Activated naive CD4-positive, alpha-beta T cell (primary cell): ENCODE measurements at places on chromosomes 6 and 20.

DNA sequence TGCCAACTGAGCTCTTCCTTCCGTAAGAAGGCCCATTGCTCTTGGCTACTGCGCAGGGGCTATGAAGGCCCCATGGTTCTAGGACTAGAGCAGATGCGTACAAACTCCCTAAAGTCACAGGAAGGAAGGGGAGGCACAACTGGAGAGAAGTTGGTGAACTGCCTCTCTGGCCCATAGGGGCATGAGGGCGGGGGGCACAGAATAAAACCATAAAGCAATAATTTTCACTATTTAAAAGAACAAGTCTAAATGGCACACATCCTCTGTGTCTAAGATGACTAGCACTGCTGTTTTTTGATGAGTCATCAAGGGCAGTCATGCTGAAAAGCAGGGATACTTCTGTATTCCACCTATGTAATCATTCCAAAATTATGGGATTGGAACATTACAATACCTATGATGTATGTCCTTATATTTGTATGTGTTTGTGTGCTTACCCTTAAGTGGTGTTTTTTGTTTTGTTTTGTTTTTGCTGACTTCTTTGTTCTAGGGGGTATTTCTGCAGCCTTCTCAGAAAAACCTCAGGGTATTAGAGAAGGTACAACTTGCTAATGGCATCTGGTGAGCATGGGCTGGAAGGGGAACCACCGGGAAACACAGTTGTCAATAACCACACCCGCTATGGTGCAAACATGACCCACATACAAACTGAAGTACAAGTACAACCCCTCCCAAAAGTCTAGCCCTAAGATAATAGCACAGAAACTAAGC is 36.9 kb downstream of the B4GALT5 start:
- DNase-seq: no peak

- DNase-seq: no peak
These were observed 34.2 kb downstream of the CEP162 start for GRCh38 chr6:84193114-84193708.

DNA sequence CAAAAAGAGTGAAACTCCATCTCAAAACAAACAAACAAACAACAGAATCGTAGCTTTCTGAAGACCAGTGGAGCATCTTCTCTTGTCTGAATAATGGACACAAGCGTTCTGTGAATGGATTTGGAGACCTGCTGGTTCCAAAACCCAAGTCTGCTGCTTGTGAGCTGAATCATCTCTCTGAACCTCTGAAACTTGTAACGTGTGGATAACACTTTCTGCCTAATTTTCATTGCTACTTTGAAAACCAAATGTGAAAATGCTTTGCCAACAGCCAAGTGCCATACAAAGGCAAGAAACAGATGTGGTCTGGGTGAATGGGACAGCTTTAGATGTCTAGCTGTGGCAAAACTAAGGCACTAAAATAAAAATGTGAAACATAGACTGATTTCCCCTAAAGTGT is 44.3 kb downstream of the PHACTR1 start:
- DNase-seq: no peak

DNA sequence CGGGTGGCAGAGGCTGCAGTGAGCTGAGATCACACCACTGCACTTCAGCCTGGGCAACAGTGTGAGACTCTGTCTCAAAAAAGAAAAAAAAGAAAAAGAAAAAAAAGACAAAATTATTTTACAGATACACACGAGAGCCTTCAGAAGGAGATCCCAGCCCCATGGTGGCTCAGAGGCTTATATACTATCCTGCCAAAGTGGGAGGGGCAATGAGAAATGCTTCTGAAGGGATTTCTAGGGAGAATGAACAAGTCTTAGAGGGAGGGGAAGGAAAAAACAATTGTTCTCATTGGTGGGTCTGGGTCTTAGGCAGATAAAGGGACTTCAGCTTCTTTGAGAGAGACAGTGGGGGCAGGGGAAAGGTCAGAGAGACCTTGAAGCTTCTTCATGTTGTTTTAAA is 76.8 kb downstream of the BANF2 start:
- no peak for DNase-seq

GRCh38 chr20:19451231-19451922 is 238.9 kb downstream of the SLC24A3 start:
- DNase-seq: no peak

GRCh38 chr6:28490205-28490890 is 25.2 kb downstream of the GPX6 start:
- DNase-seq: no peak

DNA sequence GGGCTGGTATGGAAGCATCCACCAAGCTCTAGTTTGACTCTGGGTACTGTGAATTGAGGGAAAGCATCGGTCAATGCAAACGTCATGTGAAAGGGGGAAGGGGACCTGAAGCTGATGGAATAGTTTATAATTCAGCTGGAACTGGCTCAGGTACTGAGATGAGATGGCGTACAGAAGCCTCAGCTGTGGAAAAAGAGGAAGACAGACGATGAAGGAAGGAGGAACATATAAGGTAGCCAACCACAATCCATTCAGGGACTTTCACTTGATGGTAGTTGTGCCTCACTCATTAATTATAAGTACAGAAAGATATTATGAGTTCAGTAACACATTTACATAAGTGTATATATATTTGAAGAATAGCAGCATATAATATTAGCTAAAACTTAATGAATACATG is 2.7 kb downstream of the CALHM5 start:
- DNase-seq: no peak

GRCh38 chr6:73081955-73082354 is 143.3 kb downstream of the KHDC1L start:
- no peak for DNase-seq

- no peak for DNase-seq
These were observed 296.3 kb downstream of the OGFRL1 start for GRCh38 chr6:71584712-71585436.

- DNase-seq: no peak
These were observed 470.5 kb downstream of the COL12A1 start for GRCh38 chr6:74735304-74735703.

GRCh38 chr6:25196464-25196863 is 82.7 kb upstream of the CARMIL1 start:
- DNase-seq: no peak

DNA sequence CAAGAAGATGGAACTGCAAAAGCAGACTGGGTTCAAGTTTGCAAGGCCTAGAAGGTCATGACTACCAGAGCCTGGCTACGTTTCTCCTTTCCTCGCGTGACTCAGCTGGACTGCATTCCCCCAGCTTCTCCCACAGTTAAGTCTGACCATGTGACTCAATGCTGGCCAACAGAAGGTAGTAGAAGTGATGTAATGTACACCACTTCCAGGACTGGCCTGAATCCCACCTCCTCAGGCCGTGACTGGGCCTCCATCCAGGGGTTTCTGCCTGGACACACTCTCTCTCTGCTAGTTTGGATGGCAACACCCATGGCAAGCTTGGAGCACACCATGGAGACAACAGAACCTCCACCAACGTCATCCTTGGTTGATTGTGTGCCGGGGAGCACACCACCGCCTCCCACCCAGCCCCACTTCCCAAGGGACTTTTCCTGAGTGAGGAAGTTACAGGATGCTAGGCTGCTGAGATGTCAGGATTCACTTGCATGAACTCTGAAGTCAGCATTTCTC is 112.0 kb upstream of the CDYL start:
- no peak for DNase-seq

- DNase-seq: no peak
These were observed 23.0 kb upstream of the RBPJL start for GRCh38 chr20:45283551-45284057.

DNA sequence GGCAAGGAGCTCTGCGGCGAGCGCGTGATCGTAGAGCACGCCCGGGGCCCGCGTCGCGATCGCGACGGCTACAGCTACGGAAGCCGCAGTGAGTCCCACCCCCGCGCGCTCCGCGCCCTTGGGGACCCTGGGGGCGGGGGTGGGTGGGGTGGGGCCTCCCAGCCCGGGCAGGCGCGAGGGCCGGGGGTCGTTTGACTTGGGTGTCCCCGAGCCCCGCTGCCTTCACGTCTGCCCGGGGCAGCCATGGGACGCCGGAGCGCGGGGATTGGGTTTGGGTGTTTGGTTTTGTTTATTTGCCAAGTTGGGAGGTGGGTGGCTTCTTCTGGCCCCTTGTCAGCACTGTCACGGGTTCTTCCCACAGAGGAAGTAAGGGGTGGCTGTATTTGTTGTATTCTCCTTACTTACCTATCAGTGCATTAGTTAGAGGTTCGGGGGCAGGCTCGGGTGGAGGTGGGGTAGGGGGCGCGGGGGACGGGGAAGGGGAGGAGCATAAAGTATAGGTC is 777 bp downstream of the SRSF6 start:
- no peak for DNase-seq

- DNase-seq: no peak
These were observed 572 bp upstream of the ZDHHC14 start for GRCh38 chr6:157380458-157380778.

DNA sequence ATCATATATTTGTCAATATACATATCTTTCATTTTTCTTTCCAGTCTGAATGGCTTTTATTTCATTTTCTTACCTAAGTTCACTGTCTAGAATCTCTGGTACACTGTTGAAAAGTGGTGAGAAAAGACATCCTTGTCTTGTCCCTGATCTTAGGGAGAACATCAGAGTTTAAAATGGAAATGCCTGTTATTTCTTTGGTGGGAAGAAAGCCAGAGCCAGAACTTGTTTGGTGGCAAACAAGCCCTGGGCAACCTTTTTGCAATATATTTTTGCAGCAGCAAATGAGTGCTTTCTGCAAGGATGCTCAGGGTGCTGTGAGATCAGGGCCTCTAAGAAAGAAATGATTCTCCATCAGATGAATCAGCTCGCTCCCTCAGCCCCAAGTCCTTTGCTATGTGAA is 156.6 kb downstream of the RALGAPA2 start:
- DNase-seq: no peak

DNA sequence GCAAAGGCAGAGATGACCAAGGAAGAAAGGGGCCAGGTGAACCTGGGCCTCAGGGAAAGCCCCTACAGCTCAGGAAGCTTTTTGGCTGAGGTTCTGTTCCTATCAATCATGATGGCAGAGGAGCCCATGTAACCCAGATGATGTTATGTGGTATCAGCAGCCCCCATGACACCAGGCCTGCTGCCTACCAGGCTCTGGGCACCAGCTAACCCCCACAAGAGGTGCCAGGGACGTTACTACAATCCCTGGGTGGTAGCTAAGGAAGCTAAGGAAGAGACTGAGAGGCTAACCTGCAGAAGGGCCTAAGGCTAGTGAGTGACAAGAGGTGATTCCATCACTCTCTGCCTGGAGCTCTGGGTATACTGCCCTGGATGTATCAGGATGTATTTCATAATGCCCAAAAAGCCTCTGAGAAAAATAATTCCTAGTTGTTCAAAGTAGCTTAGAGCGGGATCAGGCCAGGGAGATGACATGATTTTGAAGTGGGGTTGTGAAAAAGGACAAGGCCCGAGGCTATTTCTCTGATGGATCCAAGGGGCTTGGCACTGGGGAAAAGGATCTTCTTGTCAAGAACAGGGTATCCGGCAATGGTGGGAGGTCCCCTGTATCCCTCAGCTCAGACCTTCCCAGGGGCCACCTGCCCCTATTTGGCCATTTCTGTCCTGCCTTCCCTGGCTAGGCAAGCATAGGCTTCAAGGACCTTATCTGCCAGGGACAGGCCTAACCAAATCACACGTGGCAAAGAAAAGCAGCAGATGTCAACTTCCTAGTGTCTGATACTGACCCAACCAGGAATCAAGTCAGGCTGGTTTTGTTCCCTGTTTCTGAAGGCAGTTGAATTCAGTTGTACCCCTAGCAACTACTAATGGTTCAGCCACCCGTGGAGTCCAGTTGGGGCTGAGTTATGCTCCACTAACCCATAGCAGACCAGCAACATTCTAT is 41.3 kb downstream of the PANK2 start:
- no peak for DNase-seq

- no peak for DNase-seq
These were observed 18.8 kb upstream of the NHSL1 start for GRCh38 chr6:138518054-138518453.

DNA sequence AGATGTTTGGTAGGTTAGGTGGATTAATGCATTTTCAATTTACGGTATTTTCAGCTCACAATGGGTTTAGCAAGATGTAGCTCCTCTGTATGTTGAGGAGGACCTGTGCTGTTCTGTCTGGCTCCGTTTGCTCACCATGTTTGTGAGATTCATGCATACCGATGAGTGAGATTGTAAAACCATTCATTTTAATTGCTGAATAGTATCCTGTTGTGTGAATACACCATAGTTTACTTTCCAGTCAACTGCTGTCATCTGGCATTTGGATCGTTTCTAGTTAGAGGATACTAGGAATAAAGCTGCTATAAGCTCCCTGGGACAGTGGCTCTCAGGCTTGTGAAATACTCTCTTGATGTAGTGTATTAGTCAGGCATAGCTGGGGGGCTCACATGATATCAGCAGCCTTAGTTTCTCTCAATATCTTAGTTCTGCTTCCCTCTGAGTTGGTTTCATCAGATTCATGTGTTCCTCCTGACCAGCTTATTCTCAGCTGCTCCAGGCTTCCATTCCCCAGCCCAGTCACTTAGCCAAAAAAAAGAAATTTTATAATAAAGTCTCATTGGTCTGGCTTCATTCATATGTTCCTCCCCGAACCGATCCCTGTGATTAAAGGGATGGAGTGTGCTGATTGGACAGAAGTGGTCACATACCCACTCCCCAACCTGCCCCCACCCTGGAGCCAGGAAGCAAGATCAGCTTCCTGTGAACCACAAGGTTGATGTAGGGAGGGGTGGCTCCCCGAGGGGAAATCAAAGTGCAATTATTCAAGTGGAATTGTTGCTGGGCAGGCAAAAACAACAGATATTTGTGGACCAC is 10.9 kb upstream of the B4GALT5 start:
- no peak for DNase-seq

DNA sequence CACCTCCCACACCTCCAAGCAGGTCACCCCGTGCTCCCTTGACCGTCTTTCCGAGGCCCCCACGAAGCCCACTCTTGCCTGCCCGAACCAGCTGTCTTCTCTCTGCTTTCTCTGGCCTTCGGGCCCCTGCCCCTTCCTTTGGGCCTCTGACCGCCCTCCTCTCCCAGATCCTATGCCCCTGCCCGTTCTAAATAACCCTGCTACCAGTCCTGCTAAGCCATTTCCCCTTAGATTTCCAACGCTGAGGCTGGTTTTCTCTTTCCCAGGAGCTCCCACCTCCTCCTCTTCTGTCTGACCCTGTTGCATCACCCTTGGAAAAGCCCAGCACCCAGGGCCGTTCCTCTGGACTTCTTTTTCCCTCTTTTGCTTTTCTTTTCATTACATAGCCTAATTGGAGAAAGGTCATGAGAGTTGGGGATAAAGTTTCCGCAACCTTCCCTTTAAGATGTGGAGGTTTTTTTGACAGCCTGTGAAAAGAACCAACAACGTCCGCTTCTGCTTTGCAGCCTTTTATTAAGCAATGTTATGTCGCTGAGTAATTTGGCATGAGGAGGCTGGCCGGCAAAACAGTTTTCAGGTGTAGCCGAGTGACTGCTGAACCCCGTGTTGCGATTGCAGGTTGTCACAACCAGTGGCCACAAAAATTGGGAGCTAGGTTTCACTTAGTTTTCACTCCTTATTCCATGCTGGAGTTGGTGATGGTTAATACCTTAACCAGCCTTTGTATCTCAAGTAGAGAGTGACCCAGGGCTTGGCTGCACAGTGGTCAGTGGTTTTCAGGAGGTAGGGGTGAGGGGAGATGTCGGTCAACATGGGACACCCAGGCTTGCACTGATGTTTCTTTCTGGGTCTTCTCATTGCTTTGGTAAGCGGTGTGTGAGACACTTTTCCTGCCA is 970 bp downstream of the BLTP3A start:
- DNase-seq: no peak
